ENCODE measurements at places on chromosomes 6 and 20.
A peak's percentile ranks its signal among the peaks of the same experiment; 100 is the strongest.

DNA sequence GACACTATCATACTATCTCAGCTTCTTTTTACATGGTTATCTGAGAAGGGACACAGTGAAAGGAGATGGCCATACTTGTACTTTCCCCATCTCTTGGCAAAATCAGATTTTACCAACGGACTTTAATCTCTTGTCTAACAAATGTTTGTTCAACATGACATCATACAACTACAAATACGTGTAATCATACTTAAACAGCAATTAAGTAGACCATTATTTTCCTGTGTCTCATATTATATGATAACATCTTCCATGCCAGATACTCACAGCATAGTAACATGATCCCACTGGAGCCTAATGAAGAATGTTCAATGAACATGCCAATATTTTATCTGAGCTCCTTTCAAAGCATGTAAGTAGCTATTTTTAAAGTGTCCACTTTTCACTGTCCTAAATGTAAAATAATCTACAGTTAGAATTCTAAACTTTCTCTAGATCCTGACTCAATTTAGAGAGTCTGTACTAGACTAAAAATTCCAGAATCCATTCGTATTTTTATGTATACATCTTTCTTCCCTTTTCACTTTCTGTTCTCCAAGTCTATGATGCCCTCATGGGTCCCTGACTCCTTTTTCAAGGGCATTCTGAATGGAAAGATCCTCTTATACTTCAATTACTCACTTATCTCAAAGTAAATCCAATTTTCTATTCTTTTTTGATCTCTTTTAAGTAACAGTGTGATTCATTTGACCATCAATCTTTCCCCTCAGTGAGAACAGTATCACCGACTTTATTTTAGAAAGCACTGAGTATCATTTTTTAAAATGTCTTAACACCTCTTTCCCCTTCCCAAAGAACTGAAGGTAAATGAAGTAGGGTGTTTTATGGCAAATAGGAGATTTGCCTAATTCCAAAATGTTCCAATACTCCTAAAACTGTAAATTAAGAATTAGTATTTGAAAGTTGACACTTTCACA is 133.5 kb downstream of the CDK19 start:
- DNase-seq, result no peak

DNA sequence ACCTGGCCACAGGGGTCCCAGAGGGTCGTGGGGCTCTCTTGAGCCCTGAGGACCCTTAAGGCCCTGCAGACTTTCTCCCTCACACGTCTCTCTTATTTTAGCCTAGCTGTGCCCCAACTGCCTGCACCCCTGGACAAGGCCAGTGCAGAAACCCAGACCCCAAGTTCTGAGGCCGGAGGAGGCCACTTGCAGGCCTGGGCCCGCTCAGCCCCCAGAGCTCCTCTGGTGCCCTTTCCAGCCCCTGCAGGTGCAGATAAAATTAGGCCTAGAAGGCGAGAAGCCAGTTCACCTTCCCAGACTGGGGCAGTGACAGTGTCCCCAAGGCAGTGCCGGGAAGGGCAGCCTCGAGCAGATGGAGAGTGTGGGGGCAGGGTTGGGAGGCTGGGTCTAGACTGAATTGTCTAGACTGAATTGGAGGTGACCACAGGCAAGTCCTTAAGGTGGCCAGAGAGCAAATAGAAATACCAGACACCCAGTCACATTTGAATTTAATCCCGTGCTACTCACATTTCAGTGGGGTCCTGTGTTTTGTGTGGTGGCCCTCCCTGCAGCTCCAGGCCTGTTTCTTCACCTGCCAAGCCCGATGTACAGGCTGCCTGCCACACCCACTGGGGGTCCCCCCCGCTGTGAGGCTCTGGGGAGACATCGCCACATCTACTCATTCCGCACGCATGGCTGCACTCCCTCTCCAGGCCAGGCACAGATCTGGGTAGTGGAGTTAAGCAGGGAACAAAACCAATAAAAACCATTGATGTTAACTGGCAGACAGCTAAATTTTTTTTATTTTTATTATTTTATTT is 8.6 kb upstream of the IP6K3 start:
- peak; percentile 54 for DNase-seq

DNA sequence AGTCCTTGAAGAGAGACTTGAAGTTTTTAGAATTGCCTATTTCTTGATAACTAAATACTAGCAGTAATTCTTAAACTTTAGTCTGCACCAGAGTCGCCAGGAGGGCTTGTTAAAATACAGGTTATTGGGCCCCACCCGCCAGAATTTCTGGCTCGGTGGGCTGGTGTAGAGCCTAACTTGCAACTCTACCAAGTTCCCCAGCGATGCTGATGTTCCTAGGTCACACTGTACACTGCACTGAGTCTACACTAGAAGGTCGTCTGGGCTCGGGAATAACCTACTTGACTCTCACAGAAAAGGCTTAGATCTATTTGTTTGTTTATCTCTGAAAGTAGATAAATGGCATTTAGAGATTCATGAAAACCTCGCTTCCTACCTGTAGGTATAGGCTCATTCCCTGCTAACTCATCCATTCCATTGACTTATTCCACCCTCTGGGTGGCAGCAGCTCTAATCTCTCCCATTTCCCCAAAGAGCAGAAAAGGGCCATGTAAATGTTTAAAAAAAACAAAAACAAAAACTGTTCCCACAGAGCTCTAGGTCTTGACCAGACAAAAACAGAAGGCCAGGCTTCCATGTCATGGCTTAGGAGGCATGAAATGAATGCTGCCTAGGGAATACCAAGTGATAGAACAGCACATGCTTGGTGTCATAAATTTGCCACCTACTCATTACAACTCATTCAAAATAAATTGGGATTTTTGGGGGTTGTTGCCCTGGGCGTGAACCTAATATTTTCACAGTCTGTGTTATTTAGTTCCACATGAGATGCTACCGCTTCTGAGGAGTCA is 292.1 kb downstream of the ADGB start:
- DNase-seq, result no peak

- peak; percentile 49 for DNase-seq
These were observed 43.4 kb downstream of the SLC23A2 start for GRCh38 chr20:4957939-4958362.

DNA sequence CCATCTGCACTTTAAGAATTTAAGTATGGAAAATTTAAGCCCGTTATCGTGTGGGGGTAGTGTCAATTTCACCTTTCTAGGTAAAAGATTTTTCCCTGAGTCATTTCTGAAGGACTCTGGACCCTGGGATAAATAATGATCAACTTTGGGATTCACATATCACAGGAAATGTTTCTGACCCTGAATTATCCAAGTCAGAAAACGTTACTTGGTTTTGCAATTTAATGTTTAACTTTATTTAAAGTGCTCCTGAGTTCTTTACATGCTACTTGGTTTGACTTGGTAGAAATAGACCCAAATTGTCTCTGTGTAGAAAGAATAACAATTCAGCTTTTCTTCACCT is 1.5 kb upstream of the SLC17A3 start:
- DNase-seq, result no peak

GRCh38 chr6:786946-787763 is 94.2 kb upstream of the EXOC2 start:
- no peak for DNase-seq

DNA sequence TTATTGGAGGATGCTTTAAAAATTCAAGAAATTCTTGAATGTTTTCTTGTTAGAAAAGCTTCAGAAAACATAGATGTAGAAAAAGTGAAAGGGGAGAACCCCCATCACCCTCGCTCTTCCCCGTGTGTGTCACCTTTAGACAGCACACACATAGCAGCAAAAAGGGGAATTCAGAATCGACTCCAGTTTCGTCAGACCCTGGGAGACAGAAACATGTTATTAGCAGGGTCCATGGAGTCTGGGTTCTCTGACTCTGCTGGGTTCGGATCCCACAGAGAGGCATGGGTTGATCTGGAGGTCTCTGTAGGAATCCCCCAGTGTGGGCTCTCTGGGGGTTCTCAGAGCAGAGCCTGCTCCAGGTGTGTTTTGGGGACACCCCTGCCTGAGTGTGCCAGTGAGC is 43.7 kb downstream of the ARHGAP40 start:
- no peak for DNase-seq

- DNase-seq, result no peak
These were observed 85.7 kb downstream of the DST start for GRCh38 chr6:56556751-56557540.

DNA sequence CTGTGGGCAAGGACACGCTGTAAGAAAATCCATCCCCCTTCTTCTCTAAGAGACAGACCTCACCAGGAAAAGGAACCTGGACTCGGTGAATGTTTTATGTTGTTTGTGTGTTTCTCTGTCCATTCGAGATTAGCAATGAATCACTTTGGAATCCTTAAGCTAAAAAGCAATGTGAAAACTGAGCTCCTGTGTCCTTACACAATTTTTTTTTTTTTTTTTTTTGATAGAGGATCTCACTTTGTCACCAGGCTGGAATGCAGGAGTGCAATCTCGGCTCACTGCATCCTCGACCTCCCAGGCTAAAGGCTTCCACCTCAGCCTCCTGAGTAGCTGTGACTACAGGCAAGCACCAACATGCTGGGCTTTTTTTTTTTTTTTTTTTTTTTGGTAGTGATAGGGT is 32.1 kb downstream of the BFSP1 start:
- DNase-seq, result no peak

GRCh38 chr6:16086965-16087364 is 41.9 kb upstream of the MYLIP start:
- no peak for DNase-seq

DNA sequence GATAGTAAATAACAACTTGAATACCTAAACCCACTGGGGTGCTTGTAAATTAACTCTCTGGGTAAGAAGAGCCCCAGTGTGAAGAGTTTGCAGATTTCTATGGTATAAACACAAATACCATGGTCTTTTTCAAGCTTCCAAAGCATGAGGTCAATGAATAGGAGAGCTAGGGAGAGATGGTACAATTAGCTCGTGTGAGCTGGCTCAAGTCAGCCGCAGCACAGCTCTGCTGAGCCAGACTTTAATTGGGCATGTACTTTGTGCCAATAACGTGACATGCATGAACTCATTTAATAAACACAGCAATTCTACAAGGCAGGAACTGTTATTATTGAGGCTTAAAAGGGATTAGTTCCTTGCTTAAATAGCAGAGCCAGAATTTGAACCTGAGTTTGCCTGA is 684.2 kb downstream of the KIF16B start:
- no peak for DNase-seq

- peak; percentile 77 for DNase-seq
These were observed 605 bp upstream of the PPP1R16B start for GRCh38 chr20:38804682-38805501.

DNA sequence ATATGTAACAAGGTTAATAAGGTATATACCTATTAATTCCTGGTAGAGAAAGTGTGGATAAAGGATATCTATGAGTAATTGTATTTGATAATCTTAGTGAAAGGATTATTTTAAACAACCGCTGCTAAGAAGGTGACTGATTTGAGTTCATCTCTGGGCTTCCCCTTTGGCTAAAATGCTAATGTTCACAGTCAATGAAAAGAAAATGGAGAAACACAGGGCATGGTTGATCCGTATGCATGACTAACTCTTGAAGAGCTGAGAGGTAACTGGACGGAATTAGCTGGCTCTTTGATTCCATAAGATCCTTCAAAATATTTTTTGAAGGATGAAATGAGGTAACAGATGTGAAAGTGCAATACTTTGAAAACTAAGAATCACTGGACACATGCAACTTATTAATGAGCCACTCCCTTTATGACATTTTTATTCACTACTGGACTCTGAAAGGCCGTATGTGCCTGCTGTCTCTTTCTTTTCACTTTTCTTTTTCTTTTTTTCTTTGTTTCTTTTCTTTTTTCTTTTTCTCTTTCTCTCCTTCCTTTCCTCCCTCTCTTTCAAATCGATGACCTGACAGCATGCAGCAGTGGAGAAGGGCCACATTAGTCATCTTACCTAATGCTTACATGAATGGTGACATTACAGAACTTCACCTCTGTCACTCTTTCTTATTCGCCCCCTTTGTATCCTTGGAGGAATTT is 464.6 kb downstream of the CDKAL1 start:
- DNase-seq, result no peak

GRCh38 chr6:118859517-118860064 is 34.4 kb upstream of the ASF1A start:
- no peak for DNase-seq

DNA sequence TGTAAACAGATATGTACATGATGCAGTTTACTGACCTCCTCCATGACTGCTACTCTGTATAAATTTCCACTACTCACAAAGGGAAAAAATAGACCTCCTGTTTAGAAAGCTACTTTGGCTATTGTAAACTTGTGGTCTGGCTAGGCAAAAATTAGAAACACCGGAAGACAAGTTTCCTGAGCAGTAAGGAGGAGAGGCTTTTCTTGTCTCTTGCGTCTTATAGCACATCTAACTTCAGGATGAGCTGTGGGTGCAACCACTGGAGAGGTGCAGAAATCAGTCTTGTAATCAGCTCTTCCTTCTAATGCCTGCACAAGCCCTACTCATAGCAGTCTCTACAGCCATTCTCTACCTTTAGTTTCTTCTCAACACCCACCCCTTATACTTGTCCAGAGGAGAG is 296.5 kb upstream of the SLC35B3 start:
- no peak for DNase-seq

GRCh38 chr6:139703780-139704179 is 329.3 kb upstream of the CITED2 start:
- DNase-seq, result no peak

DNA sequence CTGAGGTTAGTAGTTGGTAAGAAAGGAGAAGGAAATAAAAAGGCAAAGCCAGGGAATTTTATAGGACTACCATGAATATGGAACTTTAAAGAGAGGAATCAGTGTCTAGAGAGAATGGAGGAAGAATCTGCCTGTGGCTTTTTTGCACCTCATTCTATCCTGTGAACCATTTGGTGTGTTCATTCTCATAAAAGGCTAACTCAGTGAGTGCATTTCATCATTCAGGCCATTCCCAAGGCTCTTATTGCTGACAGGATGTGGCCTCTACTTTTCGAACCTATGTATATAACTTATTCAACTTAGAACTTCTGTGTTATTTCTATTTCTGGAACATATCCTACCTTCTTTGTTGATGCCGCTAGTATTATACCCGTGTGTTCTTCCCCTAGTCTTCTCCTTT is 27.1 kb downstream of the HSF2 start:
- DNase-seq, result no peak

DNA sequence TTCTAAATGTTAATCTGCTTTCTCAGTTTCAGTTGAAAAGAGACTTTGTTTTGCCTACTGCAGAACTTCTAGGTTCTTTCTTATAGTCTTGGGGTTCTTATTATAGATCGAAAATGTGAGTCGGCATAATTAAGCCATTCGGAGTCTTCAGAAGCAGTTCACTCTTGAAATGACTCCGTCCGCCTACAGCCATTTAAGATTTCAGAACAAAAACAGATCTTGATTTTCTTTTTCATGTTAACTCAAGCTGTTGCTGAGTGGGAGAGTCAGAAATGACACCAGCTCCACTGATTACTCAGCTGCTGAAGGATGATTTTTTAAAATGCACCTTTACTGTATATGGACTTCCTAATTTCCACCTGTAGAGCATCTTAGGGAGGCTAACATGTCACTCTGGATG is 15.9 kb downstream of the PRDM1 start:
- DNase-seq, result no peak

- no peak for DNase-seq
These were observed 286.2 kb downstream of the DHX35 start for GRCh38 chr20:39248171-39248861.

- DNase-seq, result no peak
These were observed 217.9 kb upstream of the SGK1 start for GRCh38 chr6:134535831-134536230.

GRCh38 chr20:3106185-3106584 is 21.7 kb upstream of the AVP start:
- no peak for DNase-seq

- DNase-seq, result no peak
These were observed 778 bp upstream of the LOC128125822 start for GRCh38 chr6:63571361-63572043.

GRCh38 chr20:24684421-24684871 is 215.0 kb downstream of the SYNDIG1 start:
- DNase-seq, result no peak

GRCh38 chr6:142474531-142475289 is 172.9 kb downstream of the ADGRG6 start:
- peak; percentile 83 for DNase-seq
